ENCODE measurements at places on chromosomes 13 and 19.
A peak's percentile ranks its signal among the peaks of the same experiment; 100 is the strongest.

- peak; percentile 68 for DNase-seq
These were observed 1.3 kb upstream of the ZIC2 start for GRCh38 chr13:99980201-99980823.

- peak; percentile 29 for DNase-seq
These were observed 669.2 kb downstream of the DIAPH3 start for GRCh38 chr13:59494560-59494970.

DNA sequence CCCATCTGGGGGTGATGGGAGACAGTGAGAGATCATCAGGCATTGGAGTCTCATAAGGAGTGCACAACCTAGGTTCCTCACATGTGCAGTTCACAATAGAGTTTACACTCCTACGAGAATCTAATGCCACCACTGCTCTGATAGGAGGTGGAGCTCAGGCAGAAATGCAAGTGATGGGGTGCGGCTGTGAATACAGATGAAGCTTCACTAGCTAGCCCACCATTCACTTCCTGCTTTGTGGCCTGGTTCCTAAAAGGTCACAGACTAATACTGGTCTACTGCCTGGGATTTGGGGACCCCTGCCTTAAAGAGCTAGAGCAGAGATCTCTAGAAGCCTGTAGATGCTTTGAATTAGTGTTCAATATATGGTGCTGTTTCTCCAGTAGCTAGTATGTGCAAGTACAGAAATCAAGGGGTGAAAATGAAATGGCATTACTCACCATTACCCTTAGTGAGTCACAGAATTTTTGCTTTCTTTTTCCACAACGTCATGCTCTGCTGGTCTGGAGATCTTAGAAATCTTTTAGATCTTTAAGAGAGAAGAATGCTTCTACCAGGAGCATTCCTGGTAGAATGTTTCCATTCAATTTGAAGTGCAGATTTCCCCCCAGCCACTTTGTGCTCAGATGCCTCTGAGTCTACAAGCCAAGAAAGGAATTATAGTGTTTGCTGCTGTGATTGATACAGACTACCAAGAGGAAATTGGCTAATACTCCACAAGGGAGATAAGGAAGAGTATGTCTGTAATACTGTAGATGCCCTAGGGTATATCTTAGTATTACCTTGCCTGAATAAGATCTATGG lies 2301.2 kb downstream of the PCDH9 start:
- no peak for DNase-seq

DNA sequence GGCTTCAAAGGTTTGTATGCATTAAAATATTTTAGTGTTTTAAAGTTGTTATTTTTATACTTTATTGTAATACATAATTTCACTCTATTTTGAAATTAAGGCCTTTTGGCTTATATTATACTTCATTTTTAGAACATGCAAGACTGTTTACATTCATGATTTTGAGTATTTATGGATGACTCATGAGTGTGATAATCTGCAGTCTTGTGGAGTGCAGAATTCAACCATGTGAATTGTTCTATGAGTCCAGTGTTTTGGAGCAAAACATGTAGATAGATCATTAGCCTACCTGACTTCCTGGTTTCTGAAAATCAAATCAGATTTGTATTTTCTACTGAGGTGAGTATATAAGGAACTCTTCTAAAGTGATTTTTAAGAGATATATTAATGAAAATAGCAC lies 241.8 kb downstream of the PCCA start:
- no peak for DNase-seq

- no peak for DNase-seq
These were observed 23.6 kb upstream of the CCDC124 start for GRCh38 chr19:17909003-17909732.

DNA sequence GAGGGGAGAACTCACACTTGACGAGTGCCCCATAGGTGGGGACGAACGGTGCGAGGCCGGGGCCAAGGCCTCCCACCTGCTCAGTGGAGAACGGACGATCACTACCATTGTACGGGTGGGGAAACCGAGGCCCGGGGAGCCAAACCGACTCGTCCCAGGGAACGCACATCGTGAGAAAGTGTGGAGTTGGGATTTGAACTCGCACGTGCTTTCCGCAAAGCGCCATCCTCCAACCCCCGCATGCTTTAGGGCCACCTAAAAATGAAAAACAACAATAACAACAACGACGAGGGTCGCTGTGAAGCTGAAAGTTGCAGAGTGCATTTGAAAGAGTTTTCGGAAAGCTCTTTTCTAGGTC lies 458 bp downstream of the ARHGEF1 start:
- DNase-seq = no peak

GRCh38 chr13:52743988-52744387 lies 4.4 kb upstream of the CNMD start:
- no peak for DNase-seq

- DNase-seq = no peak
These were observed 11.4 kb downstream of the ARID3A start for GRCh38 chr19:937259-937694.

DNA sequence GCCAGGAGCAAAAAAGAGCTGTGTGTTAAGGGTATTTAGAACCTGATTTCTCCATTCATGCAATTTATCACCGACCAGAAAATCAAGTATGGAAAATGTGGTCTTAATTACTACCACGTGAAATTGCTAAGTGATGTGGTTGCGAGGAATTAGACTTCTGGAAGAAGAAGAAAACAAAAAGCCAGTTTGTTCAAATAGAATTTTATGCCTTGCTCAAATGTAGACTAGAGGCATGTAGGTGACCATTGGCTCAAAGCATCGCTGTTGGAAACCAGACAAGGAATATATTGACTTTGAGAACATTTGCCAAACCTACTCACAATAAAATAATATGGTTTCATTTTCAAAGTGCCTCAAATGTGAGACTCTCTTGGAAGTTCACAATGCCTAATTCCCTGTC lies 57.3 kb upstream of the LRCH1 start:
- no peak for DNase-seq

DNA sequence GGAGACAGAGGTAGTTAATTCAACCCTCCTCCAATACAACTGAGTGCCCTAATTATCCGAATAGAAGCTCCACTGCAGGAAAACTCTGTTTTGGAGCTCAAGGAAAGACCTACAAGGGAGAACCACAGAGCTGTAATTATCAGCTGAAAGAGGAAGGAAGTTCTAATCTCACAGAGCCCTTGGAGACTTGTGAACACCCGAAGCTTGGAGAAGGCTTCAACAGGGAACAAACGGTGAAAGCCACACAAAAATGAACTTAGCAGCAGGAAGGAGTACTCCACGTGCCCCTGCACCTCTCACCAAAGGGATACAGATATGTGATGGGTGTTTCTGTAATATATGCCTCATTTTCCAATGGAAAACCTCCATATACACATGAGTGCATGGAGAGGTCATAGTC lies 61.1 kb downstream of the IRS2 start:
- DNase-seq = no peak

DNA sequence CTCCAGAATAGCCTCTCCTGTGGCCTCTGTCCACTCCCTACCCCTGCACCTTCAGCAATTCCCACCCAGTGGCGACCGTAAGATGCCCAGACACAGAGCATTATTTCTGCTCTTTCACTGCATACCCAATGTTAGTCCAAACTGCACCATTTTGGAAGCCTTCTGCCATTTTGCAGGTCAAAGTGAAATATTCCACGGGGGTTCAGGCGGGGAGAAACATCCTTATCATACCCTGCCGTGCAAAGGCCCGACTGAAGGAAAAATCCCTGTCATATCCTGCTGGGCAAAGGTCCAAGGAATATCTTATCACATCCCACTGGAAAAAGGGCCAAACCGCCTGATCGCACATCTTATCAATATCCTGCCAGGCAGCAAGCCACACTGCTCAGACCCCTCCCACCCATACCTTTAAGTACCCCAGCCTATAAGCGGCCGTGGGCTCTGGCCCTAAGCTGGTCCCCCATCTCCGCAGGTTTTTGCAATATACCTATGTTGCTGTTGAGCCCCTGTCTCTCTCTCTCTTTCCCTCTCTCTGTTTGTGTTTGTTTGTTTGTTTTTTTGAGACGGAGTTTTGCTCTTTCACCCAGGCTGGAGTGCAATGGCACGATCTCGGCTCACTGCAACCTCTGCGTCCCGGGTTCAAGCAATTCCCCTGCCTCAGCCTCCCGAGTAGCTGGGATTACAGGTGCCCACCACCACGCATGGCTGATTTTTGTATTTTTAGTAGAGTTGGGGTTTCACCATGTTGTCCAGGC lies 18.2 kb downstream of the CLEC11A start:
- no peak for DNase-seq

DNA sequence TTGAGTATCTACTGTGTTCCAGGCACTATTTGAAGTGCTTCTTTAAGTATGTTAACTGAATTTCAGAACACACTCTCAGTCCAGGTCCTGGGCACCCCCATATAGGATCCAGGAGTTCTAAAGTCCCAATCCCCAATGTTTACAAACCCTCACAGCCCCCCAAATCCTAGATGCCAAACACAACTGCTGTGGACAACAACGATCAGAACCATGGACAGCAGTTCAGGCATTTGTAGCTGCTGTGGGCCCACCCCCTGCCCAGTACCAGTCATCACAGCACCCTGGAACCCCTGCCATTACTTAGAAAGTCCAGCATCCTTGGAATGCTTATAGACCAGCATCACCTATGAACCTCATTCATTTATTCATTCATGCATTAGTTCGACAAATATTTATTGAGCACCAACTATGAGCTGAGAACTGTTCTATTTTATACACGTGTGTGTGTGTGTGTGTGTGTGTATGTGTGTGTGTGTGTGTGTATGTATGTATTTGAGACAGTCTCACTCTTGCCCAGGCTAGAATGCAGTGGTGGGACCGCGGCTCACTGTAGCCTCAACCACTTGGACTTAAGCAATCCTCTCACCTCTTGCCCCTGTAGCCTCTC lies 19.3 kb upstream of the SDHAF1 start:
- DNase-seq = no peak

- peak; percentile 49 for DNase-seq
These were observed 32.0 kb upstream of the EPHX3 start for GRCh38 chr19:15264061-15264932.

DNA sequence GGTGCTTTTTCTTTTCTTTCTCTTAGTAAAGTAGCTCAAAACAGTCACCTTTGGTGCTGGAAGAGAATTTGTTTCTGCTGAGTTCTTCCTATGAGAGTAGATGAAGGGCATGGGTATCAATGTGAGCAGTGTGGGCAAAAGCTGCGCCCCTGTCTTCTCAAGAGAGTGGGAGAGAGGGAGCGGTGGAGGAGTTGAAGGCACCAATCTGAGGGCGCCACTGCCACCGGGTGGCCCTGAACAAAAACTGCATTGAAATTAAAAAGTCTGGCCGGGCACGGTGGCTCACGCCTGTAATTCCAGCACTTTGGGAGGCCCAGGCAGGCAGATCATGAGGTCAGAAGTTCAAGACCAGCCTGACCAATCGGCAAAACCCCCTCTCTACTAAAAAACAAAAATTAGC lies 28.7 kb upstream of the EPHX3 start:
- DNase-seq = no peak

DNA sequence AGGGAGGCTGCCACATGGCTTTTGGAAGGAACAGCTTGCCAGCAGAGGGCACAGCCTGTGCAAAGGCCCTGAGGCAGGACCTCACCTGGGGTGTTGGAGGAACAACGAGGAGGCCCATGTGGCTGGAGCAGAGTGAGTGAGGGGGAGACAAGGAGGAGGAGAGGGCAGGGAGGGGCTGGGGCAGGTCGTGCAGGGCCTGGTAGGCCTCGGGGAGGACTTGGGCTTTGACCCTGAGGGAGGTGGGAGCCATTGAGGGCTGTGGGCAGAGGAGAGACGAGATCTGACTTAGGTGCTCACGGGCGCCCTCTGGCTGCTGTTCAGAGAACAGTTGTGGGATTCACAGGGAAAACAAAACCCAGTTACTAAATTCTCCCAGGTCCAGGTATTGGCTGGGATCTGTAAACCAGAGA lies 25.2 kb downstream of the ZNRF4 start:
- DNase-seq = no peak

GRCh38 chr19:49468199-49468598 lies 5.8 kb upstream of the FLT3LG start:
- no peak for DNase-seq

- peak; percentile 50 for DNase-seq
These were observed 3.8 kb downstream of the LILRA4 start for GRCh38 chr19:54335164-54335563.

DNA sequence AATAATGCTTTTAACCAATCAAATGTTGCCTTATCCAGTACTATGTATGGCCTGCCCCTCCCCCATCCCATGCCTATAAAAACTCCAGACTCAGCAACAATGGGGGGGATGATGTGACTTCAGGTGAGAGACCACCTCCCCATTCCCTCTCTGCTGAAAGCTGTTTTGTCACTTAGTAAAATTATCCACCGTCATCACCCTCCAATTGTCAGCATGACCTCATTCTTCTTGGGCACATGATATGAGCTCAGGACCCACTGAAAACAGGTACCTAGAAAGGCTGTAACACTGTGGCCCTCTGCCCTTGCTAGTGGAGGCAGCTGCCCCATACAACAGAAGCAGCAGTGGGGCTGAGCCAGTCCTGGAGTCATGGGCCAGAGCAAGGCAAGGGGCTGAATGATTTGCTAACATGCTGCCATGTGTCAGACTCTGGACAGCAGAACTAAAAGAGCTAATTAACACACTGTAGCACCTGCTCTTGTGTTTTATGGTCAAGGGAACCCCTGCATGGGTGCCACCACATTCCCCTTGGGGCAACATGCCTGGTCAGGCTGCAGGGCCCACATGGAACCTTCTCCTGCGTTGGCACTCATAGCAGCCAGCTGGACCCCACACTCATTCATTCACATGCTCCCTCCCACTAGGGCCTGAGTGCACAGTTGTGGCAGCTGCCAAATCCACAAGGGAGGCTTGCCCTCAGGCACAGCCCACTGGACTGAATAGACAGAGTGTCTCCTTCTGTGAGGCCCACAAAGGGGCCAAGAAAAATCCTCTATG lies 722.2 kb upstream of the PCDH20 start:
- no peak for DNase-seq

All from CMK (cell line).